WTC11 (cell line): ENCODE measurements at places on chromosomes 12 and 14. TPM values are rescaled to one million over a fixed set of nuclear protein-coding genes. Genes with fewer than 3 reads are reported as not detected.

The TAMALIN gene
- total RNA-seq = 5.5 to 7.1 TPM (median 6.1 TPM) in 3 replicates

- no peak for DNase-seq
Observed at GRCh38 chr14:72738161-72738611, 155.7 kb downstream of the DPF3 start.

DNA sequence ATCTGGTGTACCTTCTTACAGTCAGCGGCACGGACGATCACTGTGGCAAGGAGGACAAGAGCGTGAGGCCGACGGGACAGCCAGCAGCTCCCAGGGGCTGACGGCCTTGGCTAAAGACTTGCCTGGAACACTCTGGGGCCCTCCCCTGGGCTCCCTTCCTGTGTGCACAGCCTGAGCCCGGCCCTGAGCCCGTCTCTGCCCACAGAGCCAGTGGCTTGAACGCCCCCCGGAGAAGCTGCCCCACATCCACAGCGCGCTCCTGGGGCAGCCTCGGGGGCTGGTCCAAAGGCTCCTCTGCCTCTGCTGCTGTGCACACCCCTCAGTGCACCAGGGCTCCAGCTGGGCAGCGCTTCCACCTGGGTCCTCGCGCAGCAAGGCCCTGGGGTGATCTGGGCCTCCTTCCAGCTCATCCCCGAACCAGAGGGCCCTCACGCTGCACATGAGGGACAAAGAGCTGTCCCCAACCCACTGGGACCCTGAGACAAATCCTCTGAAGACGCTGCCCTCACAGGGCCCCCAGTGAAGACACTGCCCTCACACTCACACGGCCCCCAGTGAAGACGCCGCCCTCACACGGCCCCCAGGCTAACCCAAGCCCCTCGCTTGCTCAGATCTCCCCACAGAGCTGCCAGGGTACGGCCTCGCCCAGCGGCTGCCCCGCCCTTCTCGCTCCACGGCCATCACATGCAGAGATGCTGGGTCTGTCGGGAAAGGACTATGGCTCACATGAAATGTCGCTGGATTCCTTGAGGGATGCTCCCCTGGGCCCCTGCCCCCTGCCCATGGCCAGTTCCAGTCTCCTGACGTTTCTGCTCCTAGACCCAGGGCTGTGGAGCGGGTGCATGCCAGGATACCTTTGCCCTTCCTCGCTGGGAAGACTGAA is 22.2 kb downstream of the AMN start:
- DNase-seq = no peak

GRCh38 chr12:6182279-6182898 is 17.8 kb upstream of the CD9 start:
- DNase-seq = no peak

The SYNJ2BP gene
- total RNA-seq = 24.1 to 27.9 TPM (median 27.9 TPM) in 3 replicates

GRCh38 chr12:130846369-130846768 is 7.3 kb upstream of the STX2 start:
- no peak for DNase-seq

DNA sequence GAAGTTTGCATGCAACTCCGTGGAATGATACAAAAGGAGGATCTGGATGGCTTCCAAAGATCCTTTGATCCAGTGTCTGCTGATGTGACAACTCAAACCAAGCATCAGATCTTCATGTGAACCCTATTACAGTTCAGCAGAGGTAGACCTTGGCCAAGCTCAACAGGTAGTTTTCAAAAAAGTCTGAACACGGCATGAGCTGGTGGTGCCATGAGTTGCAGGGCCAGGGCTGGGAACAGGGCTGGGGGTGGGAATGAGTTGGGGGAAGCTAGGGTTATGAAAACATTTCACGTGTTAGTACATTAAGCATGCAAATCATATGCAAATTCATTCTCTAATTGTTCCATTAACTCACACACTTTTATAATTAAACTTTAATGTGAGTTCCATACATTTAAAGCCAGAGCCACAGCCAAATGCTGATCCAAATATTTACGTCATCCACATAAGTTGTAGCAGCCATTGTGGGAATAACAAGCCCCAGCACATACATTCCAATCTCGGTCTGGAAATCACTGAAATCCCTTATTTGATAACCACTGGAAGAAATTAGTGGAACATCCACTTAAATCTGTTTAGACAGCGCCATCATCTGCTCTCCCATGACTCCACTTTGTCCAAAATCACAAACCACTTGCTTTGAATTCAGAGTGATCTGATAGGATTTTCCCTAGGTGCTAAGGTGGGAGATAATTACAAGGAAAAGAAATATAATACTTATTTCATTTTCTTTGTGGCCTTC is 158.5 kb downstream of the APAF1 start:
- no peak for DNase-seq

- no peak for DNase-seq
Observed at GRCh38 chr12:105036937-105037649, 47.2 kb downstream of the ALDH1L2 start.

DNA sequence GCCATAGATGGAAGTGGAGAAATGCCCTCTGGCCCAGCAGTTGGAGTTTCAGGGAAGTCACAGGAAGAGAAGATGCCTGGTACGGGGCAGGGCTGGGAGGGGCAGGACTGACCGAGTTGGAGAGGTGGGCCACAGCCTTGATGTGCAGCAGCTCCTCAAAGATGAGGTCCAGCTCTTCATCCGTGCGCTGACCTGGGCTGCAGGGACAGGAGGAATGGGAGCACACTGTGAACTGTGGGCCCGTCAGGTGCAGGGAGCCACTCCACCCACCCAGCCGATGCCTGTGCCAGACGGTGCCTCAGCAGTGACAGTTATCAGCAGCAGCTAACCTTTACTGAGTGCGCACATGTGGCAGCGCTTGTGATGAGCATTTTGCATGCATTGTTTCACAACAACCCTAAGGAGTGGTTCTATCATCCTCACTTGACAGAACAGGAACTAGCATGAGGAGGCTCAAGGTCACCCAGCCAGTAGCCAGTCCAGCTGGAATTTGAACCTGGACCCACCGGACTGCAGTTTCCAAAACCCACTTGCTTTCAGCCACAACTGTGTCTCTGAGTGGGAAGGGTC is 8.4 kb downstream of the RAPGEF3 start:
- DNase-seq = no peak

DNA sequence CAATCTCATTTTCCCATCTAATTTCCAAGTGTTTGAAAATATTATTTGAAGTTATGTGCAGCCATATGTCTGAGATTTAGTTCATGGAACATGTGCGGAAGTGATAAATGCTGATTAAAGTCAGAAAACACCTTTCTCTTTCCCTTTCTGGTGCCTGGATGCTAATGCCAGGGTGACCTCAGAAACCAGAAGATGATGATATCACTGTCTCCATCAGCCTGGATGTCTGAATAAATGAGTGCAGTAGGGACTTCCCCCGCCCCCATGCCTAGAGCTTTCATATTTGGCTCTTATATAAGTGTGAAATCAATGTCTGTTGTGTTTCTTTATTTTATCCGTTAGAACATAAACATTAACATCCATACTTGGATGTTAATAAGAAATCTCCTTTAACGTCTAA is 261.9 kb upstream of the LRIG3 start:
- no peak for DNase-seq
